ENCODE measurements at places on chromosomes 7 and 10.

DNA sequence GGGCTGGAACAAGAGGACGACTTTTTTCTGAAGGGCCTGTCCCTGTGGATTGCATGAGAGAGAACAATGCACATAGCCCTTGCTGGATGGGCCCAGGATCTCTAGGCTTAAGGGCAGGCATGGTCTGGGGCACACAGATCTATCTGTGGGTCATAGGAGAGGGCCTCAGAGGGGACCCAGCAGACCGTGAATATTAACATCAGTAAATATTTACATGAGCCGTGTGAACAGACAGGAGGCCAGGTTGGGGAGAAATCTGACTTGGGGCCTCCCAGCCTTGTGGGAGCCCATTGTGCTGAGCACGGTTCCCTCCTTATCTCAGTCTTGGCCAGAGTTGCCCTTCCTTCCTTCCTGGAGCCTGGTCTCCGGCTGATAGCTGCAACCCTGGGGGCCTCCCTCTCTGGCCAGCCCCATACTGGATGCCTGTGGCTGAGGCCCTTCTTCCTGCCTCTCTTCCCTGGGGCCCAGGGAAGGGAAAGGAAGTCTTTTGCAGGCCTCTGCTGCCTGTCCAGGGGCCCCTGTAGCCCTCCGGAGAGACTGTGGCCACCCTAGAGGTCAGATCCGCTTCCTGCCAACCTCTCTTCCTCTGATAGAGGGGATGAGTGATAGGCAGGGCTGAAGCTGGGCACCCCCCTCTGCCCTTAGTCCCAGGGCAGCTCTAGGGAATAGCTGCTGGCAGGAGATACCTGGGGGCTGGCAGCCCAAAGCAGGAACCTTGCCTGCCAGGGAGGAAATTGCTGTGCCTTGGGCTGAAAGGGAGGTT, 44.5 kb upstream of the TRIM8 start:
- DNase-seq, result no peak

DNA sequence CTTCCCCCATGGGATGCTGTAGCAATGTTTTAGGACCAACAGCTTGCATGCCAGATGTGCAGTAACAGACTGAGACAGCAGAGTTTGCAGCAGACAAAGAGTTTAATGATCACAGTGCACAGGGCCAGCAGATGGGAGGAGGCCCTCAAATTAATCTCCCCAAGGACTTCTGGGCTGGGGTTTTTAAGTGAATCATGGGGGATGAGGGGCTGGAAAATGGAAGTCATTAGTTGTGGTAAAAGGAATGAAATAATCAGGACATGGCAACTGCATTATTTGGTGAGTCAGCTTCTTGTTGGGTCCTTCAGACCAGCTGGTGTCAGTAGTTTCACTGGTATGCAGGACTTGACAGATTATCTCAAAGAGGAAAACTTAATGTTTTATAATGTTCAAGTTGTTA, 12.6 kb upstream of the NRBF2 start:
- DNase-seq, result no peak

- DNase-seq, result no peak
Measured at GRCh38 chr7:379456-380138, 89.6 kb downstream of the FOXL3 start.

GRCh38 chr10:117757086-117757720, 214.7 kb downstream of the EMX2 start:
- DNase-seq, result no peak

DNA sequence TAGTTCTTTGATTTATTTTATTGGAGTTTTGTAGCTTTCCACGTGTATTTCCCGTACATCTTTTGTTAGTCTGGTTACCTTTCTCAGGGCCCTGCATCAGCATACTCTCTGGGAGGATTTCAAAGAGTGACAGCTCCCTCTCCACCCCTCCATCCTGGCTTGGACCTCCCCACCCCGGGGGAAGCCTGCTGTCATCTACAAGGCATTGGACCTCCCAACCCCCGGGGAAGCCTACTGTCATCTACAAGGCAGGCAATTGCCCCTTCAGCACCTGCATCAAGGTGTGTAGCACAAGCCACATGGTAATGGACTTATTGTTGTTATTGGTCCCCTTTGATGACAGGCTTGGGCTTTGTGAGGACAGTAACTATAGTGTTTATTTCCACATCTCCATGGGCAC, 390.1 kb downstream of the TCERG1L start:
- DNase-seq, result no peak

DNA sequence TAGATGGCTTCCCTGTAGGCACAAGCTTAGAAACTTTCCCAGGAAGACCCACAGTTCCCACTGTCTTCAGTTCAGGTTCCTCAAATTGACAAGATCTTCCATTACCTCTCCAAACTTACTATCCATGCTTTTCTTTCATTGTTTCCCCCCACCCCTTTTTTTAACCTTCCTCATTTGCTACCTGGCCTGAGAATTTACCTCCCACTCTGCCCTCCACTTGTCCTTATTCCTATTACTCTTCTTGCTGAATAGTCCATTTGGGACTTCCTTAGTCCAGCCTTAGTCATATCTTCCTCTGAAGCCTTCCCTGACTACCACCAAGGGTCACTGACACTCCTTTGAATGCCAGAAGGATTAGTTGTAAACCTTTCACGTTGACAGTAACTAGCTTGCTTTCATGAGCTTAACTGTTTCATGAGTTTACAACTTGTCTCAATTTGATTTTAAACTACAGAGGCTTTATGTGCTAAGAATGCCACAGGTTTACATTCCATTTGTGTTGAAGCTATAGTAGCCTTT, 1.2 kb upstream of the CALU start:
- no peak for DNase-seq

GRCh38 chr7:128888756-128889095, 21.8 kb downstream of the KCP start:
- no peak for DNase-seq

DNA sequence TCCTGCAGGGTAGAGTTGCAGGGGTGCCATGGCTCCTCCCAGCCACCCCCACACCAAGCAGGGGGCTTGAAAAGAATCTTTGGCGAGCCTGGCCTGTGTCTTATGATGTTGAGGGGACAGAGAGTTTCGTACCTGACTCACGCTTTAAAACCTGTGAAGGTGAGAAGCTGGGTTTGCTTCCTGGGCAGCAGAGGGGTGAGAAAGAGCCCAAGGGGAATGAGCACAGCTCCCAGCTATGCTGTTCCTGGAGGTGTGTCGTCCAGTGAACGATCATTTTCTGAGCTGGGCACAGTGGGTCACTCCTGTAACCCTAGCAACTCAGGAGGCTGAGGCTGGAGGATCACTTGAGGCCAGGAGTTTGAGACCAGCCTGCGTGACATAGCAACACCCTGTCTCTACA, 13.5 kb upstream of the ADRB1 start:
- DNase-seq, result no peak

DNA sequence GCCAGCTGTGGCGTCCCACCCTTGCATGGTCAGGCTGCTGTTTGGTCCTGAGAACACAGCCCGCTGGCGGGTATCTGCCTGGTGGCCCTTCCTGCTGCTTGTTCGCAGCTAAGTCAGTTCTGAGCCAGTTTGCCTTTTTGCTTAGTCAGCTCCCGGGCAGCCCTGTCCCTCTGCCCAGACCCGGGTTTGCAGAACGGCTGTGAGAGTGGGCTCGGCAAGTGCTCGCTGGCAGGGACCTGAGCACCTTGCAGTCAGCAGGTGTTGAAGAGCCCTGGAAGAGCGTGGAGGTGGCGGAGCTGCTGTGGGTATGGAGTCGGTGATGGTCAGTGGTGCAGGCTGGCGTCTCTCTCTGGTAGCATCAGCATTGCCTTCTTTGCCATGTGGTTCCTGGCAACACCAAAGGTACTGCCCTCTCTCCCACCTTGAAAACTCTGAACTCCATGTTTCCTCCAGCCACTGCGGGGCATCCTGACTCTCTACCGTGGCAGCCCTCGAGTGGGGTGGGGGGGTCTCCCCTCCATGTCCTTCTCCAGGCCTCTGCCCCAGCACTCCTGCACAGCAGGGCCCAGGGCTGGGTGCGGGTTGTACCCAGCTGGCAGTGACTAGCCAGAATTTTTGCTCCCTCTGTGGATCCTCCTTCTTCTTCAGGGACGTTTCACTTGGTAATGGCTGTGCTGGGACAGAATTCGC, 4.6 kb downstream of the INPP5A start:
- DNase-seq, result no peak

GRCh38 chr7:44760034-44760580, 11.5 kb downstream of the ZMIZ2 start:
- no peak for DNase-seq

- no peak for DNase-seq
Measured at GRCh38 chr10:51340845-51341610, 266.7 kb downstream of the PRKG1 start.

DNA sequence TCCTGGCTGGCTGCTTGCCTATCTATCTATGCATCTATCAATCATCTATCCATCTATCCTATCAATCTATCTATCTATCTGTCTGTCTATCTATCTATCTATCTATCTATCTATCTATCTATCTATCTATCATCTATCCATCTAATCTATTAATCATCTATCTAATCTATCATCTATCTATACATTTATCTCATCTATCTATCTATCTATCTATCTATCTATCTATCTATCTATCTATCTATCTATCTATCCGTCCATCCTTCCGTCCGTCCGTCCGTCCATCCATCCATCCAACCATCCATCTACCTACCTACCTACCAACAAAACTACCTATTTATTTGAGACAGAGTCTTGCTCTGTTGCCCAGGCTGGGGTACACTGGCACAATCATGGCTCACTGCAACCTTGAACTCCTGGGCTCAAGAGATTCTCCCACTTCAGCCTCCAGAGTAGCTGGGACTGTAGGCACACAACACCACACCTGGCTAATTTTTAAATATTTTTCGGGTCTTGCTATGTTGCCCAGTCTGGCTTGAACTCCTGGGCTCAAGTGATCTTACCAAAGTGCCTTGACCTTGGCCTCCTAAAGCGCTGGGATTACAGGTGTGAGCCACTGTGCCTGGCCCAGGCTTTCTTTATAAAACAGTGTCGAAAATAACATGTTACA, 95.3 kb upstream of the NMT2 start:
- DNase-seq, result no peak

- DNase-seq, result no peak
Measured at GRCh38 chr10:114687459-114687858, 29.4 kb upstream of the ABLIM1 start.

- DNase-seq, result no peak
Measured at GRCh38 chr10:118332948-118333710, 9.0 kb downstream of the FAM204A start.

DNA sequence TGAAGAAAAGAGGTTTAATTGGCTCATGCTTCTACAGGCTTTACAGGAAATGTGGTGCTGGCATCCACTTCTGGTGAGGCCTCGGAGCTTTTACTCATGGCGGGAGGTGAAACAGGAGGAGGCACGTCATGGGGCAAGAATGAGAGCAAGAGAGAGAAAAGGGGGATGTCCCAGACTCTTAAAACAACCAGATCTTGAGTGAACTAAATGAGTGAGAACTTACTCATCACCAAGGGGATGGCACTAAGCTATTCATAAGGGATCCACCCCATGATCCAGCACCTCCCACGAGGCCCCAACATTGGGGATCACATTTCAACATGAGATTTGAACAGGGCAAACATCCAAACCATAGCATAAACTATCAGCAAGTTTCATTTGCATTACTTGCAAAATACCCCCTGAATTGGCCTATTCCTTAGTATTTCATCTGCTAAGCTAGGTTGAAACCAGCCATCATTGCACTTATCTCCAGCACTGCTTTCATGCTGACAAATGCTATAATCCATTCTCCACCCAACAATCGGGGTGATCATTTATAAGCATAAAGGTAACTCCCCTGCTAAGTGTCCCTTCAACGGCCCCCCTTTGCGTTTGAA, 179.0 kb downstream of the NOC3L start:
- no peak for DNase-seq

DNA sequence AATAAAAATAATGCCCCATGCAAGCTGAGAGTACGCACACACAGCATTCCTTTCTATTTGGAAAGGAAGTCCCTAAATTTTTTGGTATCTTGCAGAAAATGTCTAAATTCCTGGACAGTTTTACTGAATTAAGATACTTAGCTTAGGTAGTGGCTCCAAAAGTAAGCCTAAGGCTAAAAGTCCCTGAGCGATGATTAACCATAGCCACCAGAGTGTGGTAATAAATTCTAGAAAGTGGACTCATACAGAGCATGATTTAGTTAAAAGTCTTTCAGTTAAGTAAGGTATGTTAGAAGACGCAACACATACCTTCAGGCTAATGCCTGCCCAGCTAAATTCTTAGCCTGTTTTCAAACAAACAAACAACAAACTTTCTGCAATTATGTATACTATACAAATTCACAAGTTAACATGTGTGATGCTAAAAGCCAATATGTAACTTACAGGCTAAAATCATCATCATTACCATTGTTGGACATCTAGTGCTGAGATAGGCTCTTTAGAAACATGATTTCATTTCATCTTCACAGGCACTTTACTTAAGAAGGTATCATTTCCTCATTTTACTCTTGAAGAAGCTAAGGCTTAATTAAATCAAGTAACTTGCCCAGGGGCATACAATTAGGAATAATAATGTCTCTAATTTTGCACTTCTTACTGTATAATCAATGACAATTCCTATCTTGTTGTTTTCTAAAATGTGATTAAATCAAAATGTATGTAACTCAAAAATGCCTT, 261.4 kb upstream of the YAE1 start:
- DNase-seq, result no peak

DNA sequence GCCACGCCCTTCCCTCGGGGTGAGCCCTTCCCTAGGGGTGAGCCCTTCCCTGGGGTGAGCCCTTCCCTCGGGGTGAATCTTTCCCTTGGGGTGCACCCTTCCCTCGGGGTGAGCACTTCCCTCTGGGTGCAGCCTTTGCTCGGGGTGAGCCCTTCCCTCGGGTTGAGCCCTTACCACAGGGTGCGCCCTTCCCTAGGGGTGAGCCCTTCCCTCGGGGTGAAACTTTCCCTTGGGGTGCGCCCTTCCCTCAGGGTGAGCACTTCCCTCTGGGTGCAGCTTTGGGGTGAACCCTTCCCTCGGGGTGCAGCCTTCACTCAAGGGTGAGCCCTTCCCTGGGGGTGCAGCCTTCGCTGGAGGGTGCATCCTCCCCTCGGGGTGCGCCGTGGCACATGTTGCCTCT, 34.6 kb upstream of the INSIG1 start:
- no peak for DNase-seq

- DNase-seq, result no peak
Measured at GRCh38 chr10:87739703-87740102, 78.3 kb downstream of the ATAD1 start.
